ENCODE measurements at places on chromosomes 6 and 20. TPM values are rescaled to one million over a fixed set of nuclear protein-coding genes. Genes with fewer than 3 reads are reported as not detected.

GRCh38 chr20:52033313-52033712 is 158.3 kb downstream of the ZFP64 start:
- H3K36me3 ChIP-seq, result no peaks in the 10 kb centered on the region
- H3K27ac ChIP-seq, result no peak overlapping the region
- no peak overlapping the region for H3K4me3 ChIP-seq
- H3K4me1 ChIP-seq, result no peaks in the 10 kb centered on the region
- no peak for DNase-seq

DNA sequence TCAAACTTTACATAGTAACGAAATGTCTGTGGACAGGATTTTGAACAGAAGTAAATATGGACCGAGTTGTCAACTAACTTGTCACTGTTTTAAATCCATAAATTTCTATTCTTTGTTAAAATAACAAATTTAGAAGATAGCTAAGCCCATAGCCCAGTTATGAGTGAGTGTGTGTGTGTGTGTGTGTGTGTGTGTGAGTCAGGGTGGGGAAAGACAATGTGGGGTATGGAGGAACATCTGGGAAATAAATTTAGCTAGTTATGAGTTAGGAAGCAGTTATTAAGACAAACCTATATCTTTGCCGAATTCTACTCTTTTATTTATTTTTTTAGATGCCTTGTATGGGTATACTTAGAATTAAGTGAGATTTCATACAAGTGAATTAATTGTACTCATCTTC is 9.0 kb downstream of the TPBG start:
- no peaks in the 10 kb centered on the region for H3K36me3 ChIP-seq
- H3K4me1 ChIP-seq, result no peaks in the 10 kb centered on the region
- no peak overlapping the region for H3K4me3 ChIP-seq
- H3K27me3 ChIP-seq, result no peaks in the 10 kb centered on the region
- no peak for DNase-seq

DNA sequence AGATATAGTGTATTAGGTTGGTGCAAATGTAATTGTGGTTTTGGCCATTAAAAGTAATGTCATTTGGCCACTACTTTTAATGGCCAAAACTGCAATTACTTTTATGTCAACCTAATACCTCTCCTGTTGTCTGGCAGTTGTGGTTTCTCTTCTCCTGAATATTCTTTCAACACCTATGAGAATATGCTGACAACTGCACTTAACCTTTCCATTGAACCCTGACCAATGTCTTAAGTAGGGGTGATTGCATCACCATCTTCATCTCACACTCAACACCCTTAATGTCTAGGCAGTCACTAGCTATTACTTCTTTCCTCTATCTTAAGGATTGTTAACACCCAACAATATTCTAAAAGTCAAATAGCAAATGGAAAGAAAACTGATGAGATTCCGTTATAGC is 200.5 kb upstream of the HSF2 start:
- H3K4me3 ChIP-seq, result no peak overlapping the region
- H3K4me1 ChIP-seq, result no peaks in the 10 kb centered on the region
- DNase-seq, result no peak
- no peak overlapping the region for H3K27ac ChIP-seq

DNA sequence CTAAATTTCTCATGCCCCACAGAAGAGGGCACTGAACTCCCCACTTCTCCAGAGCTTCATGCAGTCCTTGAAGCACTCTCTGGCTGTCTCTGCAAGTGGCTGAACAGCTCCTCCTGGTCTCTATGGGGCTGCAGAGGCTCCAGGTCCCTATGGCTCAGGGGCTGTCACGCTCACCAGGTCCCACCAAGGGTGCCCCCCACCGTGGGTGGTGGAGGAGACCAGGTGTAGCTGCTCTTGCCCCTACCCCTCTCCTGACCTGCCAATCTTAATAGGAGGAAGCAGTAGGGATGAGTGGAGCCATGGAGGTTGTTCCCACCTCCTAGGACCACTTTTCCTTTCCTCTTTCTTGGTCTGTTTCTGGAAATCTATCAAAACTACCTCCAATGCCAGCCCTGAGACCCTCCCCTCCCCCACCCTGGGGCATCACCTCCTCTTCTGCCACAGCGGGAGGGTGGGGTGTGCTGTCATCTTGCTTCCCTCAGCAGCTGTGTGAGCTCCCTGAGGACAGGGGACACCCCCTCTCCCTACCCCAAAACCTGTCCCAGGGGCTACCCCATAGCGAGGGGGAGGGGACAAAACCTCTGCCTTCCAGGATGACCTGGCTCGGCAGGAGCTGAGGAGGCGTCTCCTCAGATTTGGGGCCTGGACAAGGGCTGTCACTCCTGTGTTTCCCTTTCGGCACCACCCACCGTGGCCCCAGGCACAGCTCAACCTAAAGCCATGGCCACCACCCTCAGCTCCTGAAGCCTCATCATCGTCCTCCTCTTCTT is 12.0 kb upstream of the RAET1E start:
- H3K27ac ChIP-seq, result no peak overlapping the region
- no peak for DNase-seq
- no peak overlapping the region for H3K4me3 ChIP-seq
- H3K27me3 ChIP-seq, result no peaks in the 10 kb centered on the region

DNA sequence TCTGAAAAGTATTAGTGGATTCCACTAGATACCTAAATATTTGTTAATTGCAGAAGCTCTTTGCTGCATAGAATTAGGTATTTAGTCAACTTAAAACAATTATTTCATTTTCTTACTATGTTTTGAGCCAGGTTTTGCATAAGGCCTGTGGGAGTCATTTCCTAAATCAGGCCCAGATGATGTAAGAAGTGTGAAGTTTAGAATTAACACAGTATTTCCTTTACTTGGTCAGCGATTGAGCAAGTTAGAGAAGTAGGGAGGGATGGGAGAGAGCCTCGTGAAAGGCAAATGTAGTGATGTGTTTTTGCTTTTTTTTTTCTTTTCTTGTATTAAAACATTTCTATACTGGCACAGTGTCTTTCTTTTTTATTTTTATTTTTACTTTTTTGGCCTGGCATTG is 711.1 kb downstream of the HDGFL1 start:
- no peaks in the 10 kb centered on the region for H3K4me1 ChIP-seq
- H3K36me3 ChIP-seq, result no peaks in the 10 kb centered on the region
- DNase-seq, result no peak
- no peak overlapping the region for H3K4me3 ChIP-seq
- no peak overlapping the region for H3K27ac ChIP-seq
- H3K27me3 ChIP-seq, result no peaks in the 10 kb centered on the region

GRCh38 chr20:53539516-53539915 is 54.1 kb downstream of the ZNF217 start:
- no peak for DNase-seq
- no peaks in the 10 kb centered on the region for H3K36me3 ChIP-seq
- no peak overlapping the region for H3K27ac ChIP-seq
- H3K4me1 ChIP-seq, result no peaks in the 10 kb centered on the region
- no peaks in the 10 kb centered on the region for H3K27me3 ChIP-seq
- no peak overlapping the region for H3K4me3 ChIP-seq

DNA sequence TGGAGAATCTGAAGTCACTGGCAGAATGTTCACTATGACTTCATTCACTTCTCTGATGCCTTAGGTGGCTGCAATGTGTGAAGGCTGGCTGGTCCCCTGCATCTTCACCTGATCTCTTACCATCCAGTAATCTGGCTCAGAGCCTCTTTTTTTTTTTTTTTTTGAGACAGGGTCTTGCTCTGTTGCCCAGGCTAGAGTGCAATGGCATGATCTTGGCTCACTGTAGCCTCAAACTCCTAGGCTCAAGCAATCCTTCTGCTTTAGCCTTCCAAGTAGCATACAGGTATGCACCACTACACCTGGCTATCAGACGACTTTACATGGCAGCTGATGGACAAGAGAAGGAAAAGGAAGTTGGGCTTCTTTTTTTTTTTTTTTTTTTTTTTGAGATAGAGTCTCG is 25.8 kb upstream of the JARID2 start:
- H3K36me3 ChIP-seq, result no peaks in the 10 kb centered on the region
- no peaks in the 10 kb centered on the region for H3K4me1 ChIP-seq
- H3K27ac ChIP-seq, result no peak overlapping the region
- no peak for DNase-seq

DNA sequence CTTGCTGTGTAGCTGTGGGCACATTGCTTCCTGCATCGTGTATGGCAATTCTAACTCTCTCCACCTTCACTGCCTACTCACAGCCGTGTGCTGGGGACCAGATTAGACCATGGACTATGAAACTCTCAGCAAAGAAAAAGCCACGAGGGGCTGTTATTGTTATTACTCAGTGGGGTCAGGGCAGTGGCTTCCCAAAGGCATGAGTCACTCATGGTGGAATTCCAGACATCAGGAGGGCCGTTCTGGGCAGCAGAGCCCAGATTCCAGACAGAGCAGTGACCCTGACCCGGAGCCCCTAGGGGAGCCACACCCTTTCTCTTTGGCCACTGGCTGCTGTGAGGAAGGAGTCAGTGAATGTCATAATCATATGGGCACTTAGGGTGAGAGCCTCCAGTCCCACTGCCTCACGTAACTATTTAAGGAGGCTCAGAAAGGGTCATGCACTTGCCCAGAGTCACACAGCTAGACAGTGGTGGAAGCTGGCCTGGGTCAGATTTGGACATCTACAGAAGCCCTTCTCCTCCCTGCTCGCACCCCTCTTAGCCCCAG is 22.2 kb upstream of the CCN5 start:
- peak; percentile 86 for DNase-seq
- H3K27ac ChIP-seq, result peak overlapping the region; percentile 67
- H3K27me3 ChIP-seq, result no peaks in the 10 kb centered on the region
- H3K36me3 ChIP-seq, result no peaks in the 10 kb centered on the region

- no peak overlapping the region for H3K27ac ChIP-seq
- H3K27me3 ChIP-seq, result no peaks in the 10 kb centered on the region
- H3K36me3 ChIP-seq, result no peaks in the 10 kb centered on the region
Measured at GRCh38 chr20:40970218-40970617, 58.4 kb upstream of the TOP1 start.

DNA sequence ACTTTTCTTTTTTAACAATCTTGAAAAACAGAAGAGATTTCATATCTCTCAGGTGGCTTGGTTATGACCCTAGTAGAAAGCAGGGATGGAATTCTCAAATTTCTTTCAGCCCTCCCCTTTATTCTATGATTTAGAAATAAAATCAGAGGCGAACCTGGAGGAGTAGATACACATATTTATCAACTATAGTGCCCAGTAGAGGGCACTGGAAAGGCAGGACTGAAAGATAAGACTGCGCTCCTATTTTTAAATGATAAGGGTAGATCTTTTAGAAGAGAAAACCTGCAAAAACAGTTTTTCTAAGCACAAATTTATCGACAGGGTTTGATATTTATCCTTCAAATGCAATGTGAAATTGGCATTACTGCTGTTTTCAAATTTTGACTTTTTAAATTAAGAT is 1296.6 kb downstream of the EPHA7 start:
- H3K4me1 ChIP-seq, result no peaks in the 10 kb centered on the region
- H3K4me3 ChIP-seq, result no peak overlapping the region
- no peak overlapping the region for H3K27ac ChIP-seq
- DNase-seq, result no peak
- H3K27me3 ChIP-seq, result no peaks in the 10 kb centered on the region
- no peaks in the 10 kb centered on the region for H3K36me3 ChIP-seq

DNA sequence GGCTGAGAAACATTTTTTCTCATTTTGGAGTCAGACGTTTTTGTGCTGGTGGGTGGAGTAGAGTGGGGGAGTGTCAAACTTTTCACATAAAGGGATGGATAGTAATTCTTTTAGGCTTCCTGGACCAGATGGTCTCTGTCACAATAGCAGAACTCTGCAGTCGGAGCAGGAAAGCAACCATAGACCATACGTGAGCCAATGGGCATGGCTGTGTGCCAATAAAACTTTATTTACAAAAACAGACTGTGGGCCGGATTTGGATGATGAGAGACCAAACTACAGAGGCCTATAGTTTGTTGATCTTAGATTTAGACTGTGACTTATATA is 70.8 kb upstream of the SLC22A23 start:
- no peak for DNase-seq
- no peaks in the 10 kb centered on the region for H3K36me3 ChIP-seq
- no peaks in the 10 kb centered on the region for H3K4me1 ChIP-seq
- H3K4me3 ChIP-seq, result no peak overlapping the region
- no peak overlapping the region for H3K27ac ChIP-seq

DNA sequence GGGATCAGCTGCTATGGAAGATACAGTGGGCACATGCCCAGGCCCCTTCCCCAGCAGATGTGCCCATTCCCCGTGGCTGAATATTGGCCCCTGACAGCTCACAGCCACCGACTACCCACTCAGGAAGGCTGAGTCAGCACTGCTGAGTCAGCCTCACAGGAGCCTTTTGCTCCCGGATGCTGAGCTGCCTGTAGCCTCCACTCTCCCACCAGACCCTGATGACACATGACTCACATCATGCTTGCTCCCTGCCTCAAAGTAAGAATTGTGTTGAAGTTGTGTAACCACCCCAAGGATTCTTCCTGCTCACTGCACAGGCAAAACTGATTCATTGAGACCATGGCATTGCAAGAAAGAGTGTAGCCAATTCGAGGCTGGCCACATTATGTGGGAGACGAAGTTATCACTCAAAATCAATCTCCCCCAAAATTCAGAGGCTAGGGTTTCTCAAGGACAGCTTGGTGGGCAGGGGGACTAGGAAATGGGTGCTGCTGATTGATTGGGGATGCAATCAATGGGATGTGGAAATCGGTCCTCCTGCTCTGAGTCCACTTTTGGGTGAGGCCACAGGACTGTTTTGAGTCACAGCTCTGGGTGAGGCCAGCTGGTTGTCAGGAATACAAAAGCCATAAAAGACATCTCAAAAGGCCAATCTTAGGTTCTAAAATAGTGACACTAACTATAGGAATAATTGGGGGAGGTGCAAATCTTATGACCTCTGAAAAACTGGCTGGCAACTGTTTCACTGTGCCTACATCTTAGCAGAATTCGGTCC is 556.6 kb upstream of the CDH4 start:
- no peaks in the 10 kb centered on the region for H3K36me3 ChIP-seq
- H3K27ac ChIP-seq, result no peak overlapping the region
- no peaks in the 10 kb centered on the region for H3K4me1 ChIP-seq
- no peak overlapping the region for H3K4me3 ChIP-seq
- no peaks in the 10 kb centered on the region for H3K27me3 ChIP-seq

GRCh38 chr20:2301164-2301622 is 5.4 kb downstream of the TGM3 start:
- H3K27me3 ChIP-seq, result no peaks in the 10 kb centered on the region
- no peak overlapping the region for H3K27ac ChIP-seq
- H3K4me1 ChIP-seq, result no peaks in the 10 kb centered on the region
- H3K4me3 ChIP-seq, result no peak overlapping the region
- H3K36me3 ChIP-seq, result no peaks in the 10 kb centered on the region
- DNase-seq, result no peak

The NMBR gene
- not detected for polyA plus RNA-seq

The MCUR1 gene
- polyA plus RNA-seq, result 18.0 TPM

The PSORS1C2 gene
- polyA plus RNA-seq, result not detected

The DOP1A gene
- polyA plus RNA-seq, result 2.1 TPM

The KCNQ5 gene
- 4.4 TPM for polyA plus RNA-seq

The SLC12A5 gene
- polyA plus RNA-seq, result not detected

The SIRPA gene
- polyA plus RNA-seq, result 14.3 TPM

The SLC35F1 gene
- 0.04 TPM for polyA plus RNA-seq

The NKX2-2 gene
- not detected for polyA plus RNA-seq

The HLA-DQB1 gene
- 8.6 TPM for polyA plus RNA-seq
